H9 (cell line): ENCODE measurements at places on chromosomes 5 and 9. TPM values are rescaled to one million over a fixed set of nuclear protein-coding genes. Genes with fewer than 3 reads are reported as not detected.
A peak's percentile ranks its signal among the peaks of the same experiment; 100 is the strongest.

- DNase-seq: no peak
Observed at GRCh38 chr5:10338686-10339057, 14.8 kb upstream of the MARCHF6 start.

Gene IFNB1
- total RNA-seq: not detected in 2 replicates

DNA sequence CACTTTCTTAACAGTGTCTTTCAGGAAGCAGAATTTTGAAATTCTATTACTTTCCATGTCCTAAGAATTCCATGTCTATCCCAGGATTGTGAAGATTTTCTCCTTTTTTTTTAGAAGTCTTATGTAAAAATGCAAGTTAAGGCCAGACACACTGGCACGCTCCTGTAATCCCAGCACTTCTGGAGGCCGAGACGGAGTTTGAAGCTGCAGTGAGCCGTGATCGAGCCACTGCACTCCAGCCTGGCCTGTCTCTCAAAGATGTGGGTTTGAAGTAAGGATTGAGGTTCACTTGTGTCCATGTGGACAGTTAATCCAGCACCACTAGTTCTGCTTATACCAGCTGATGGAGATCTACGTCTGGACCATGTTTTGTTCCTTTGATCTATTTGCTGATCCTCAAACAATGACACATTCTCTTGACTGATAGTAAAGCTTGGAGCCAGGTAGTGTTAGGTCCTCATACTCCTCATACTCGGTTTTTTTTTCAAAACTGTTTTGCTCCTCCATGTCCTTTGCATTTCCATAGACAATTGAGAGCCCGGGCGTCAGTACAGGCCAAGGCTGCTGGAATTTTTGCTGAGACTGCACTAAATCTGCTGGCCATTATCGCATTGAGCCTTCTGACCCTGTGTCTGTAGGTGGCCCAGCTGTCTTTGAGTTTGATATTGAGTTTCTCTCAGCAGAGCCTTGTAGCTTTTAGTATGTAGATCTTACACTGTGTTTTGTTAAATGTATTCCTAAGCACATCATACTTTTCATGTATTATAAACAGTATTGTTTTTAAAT, 53.4 kb upstream of the CACNA1B start:
- DNase-seq: no peak

Gene MZB1
- total RNA-seq: 0.31 and 0.48 TPM in 2 replicates

- no peak for DNase-seq
Observed at GRCh38 chr5:41763081-41763480, 107.1 kb downstream of the OXCT1 start.

DNA sequence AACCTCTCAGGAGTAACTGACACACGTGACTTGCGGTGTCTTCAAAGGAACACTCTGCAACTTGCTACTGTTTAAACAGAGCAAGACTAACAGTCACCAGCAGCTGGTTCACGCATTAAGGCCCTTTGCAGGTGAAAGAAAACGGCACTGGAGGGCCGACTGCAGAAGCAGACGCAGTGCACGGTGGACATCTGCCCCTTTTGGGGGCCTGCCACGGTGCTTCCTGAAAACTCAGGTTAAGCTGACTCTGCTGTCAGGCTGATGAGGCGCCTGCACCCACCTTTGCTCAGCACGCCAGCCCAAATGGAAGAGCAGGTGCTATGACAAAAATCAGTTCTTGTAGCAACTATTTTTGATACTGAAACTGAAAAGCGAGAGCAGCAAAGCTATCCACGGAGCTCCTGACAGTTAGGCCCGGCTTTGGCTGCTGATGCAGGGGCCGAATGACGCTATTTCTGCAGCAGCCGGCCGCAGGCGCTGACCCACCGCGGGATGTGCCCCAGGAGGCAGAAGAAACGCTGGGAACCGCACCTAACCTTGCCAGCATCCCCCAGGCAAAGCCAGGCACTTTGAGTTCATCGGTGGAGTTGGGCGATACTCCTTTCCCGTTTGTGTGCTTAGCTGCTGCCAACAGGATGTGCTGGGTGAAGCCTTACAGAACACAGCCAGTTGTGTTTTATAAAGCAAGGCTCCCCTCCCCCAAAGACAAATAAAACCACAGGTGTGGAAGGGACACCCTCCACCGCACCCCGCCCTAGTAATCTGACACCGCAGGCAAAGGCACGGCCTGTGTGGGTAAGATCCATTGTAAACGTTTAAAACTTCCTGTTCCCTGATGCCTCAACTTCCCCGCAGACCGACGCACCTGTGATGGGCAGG, 21.1 kb upstream of the TERT start:
- DNase-seq: peak; percentile 78

- DNase-seq: no peak
Observed at GRCh38 chr5:123690821-123691220, 178.8 kb downstream of the CSNK1G3 start.

- DNase-seq: no peak
Observed at GRCh38 chr5:23303435-23303834, 204.0 kb upstream of the PRDM9 start.

Gene DNAJC18
- 25.4 and 26.5 TPM in 2 replicates for total RNA-seq

GRCh38 chr5:89042746-89043145, 159.8 kb upstream of the MEF2C start:
- DNase-seq: no peak
